ENCODE measurements at places on chromosomes 2 and 18.
A peak's percentile ranks its signal among the peaks of the same experiment; 100 is the strongest.

GRCh38 chr2:200454927-200455801, 54.7 kb downstream of the KCTD18 start:
- DNase-seq: no peak

- DNase-seq: no peak
Measured at GRCh38 chr2:239380831-239381708, 19.8 kb downstream of the HDAC4 start.

DNA sequence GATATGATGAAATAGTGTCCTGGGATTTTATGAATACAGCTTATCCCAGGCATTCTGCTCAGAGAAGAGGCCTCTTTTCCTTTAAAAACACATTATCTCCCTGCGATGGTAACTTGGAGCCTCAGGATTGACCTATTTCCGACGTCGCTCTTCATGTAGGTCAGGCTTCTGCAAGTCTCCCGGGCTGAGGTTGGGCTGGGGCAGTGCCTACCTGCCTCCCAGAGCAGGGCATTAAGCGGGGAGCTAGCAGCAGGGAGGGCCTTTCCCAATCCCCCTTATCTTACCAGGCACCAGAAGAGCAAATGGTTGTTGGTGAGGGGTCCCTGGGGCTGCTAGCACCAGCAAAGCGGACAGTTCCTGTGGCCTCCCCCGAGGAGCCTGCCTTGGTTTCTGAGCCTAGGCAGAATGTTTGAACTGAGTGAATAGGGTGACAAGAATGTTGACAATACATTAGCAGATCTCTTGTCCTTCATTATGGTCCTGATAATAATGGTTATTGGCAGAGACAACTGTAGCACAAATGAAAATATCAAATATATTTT, 60.2 kb downstream of the TRPM8 start:
- DNase-seq: no peak

GRCh38 chr2:216661639-216662375, 28.6 kb downstream of the IGFBP2 start:
- no peak for DNase-seq

DNA sequence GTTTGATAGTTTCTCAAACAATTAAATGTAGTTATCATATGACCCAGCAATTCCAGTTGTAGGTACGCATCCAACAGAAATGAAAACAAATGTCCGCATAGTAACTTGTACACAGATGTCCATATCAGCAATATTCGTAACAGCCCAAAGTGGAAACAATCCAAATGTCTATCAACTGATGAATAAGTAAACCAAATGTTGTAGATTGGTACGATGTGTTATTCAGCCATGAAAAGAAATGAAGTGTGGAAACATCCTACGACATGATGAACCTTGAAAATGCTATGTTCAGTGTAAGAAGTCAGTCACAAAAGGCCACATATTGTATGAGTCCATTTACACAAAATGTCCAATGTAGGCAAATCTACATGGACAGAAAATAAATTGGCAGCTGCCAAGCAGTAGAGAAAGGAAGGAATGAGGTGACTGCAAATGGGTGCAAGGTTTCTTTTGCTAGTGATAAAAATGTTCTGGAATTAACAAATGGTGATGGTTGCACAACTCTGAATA, 26.9 kb downstream of the GAREM1 start:
- DNase-seq: no peak

DNA sequence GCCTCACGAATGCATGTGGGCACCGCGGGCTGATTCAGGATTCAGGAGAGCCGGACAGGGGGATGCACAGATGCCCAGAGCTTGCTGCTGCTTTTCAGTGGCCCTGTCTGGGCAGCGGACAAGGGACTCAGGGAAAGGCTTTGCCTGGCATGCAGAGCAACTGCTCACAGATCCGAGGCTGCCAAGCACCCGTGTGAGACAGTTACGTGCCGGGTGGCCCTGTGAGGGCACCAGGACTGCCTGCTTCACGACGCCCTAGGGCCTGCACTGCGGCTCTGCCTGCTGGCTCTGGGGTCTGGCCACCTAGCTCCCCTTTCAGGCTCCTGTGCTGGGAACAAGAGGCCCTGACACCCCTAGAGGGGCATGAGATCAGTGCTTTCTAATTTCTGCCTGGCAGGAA, 221.4 kb upstream of the PXDN start:
- no peak for DNase-seq

- no peak for DNase-seq
Measured at GRCh38 chr18:23532848-23533247, 29.5 kb downstream of the RMC1 start.

- no peak for DNase-seq
Measured at GRCh38 chr18:8529609-8530008, 79.6 kb upstream of the RAB12 start.

GRCh38 chr2:224584111-224584784, 915 bp downstream of the CUL3 start:
- DNase-seq: no peak

- peak; percentile 85 for DNase-seq
Measured at GRCh38 chr18:76565238-76566173, 70.5 kb upstream of the ZNF516 start.

GRCh38 chr2:31138037-31138962, at the start of gene GALNT14:
TSS of gene GALNT14 (minus strand) at chr2:31138440. CDS start at chr2:31138086, 354 bp downstream.
- no peak for DNase-seq
